Stimulated activated CD8-positive, alpha-beta memory T cell treated with anti-CD3 and anti-CD28 coated beads, Interleukin-15, amount 100 ng/mL, for 1 hour (primary cell): ENCODE measurements at places on chromosomes 12 and 14.

- no peak for DNase-seq
These were observed 7.9 kb upstream of the GNG2 start for GRCh38 chr14:51852541-51852940.

GRCh38 chr12:6699989-6700645, 498 bp downstream of the PIANP start:
- DNase-seq: no peak

DNA sequence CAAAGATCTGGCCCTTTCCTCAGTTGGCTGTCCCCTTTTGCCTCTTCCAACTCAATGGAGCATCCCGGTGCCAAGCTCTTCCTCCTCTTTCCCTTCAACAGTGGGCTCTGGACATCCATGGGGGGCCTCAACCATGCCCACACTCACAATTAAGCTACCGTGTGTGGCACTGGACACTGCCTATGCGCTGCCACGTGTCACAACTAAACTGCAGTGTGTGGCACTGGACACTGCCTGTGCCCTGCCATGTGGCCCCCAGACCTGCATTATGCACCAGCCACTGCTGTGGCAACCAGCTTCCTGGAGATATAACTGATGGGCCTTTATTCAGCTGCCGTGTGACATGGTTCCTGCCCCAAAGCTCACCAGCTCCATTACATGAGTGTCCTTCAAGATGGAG, 179.1 kb downstream of the KCNA5 start:
- no peak for DNase-seq

DNA sequence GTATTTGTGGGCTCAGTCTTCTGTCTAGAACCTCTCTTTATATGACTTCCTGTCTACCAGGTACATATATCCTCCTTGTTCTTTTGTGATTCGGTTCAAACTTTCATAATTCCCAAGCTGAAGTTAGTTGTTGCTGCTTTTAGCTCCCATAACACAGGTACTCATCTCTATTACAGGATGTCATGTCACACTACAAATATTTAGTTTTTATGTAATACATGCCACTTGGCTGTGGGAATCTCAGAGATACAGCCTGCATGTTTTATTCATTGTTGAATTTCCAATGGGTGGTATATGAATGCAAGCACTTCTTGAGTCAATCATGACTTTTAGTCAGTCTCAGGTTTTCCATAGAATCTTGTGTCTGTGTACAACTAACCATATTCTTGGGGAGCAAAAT, 122.7 kb downstream of the SINHCAF start:
- DNase-seq: no peak

- no peak for DNase-seq
These were observed 17.8 kb upstream of the EIF2B2 start for GRCh38 chr14:74985028-74985310.

DNA sequence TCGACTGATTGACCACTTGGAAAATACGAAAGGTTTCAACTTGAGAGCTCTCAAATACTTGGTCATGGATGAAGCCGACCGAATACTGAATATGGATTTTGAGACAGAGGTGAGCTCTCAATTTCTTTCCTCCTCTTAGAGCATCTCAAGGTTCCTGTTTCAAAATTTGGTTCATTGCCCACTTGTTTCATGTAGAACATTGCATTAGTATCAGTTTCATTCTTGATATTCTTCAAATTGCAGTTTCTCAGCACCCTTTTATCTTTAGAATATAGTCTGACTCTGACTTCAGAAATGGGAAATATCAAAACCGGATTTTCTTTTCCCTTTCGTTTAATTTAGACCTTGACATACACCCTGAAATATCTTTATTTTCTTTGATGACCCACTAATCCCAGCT, 8.8 kb downstream of the DDX47 start:
- no peak for DNase-seq

- DNase-seq: no peak
These were observed 53.6 kb downstream of the SLC25A47 start for GRCh38 chr14:100376751-100377171.

- DNase-seq: no peak
These were observed 28.8 kb downstream of the VCPKMT start for GRCh38 chr14:50087341-50088116.

DNA sequence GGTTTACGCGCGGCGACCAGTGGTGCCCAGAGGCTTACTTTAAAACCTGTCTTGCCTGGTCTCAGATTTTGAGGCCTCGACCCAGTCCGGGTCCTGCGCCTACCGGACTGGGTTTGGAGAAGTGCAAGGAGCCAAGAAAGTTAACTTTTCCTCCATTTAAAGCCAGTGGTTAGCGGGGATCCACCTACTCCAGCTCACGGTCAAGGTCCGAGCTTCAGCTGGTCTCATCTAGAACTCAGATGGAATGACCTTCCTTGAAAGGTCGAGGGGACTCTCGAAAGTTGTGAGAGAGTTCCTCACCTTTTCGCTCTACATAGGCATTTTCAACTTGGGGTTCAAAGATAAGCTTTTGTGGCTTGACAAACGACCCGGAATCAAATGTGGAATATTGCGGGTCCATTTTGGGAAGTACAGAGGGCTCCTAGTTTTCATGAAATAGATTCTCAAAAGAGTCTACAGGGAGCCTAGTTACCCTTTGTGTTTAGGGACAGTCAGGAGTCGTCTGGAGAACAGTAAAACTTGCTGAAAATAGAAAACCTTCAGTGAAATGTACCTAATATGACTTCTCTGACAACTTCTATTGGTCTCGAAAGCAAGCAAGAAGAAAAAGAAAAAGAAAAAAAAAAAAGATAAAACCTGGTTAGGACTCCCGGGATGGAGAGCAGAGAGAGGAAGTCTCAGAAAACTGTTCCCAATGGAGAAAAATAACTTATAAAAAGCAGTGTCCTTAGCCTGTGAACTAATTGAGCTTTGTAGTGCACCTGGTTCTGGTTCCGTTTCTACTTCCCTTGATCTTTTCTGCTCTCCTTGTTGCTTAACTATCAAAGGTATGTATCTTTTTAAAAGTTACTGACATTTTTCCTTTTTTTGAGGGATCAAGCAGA, 1.4 kb downstream of the KCNMB4 start:
- DNase-seq: no peak

DNA sequence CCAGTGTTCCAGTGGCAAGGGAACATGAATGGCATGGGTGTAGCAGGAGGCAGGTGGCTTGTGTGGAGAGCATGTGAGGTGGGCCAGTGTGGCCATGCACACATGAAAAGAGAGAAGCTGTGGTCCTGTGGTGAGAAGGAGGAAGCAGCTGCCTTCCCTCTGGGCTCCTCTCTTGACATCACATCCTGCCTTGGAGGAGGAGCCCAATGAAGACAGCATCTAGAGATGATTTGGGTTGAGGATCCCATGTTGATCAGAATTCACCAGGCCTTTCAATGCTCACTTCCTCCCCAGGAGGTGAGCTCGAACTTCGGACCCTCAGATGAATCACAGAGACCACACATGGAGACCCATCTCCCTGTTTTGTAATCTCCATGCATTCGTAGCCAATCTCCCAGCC, 82.6 kb downstream of the LRRC74A start:
- DNase-seq: no peak

- no peak for DNase-seq
These were observed 1168.8 kb downstream of the GALC start for GRCh38 chr14:86824167-86824566.
